ENCODE measurements at places on chromosomes 13 and 19.

DNA sequence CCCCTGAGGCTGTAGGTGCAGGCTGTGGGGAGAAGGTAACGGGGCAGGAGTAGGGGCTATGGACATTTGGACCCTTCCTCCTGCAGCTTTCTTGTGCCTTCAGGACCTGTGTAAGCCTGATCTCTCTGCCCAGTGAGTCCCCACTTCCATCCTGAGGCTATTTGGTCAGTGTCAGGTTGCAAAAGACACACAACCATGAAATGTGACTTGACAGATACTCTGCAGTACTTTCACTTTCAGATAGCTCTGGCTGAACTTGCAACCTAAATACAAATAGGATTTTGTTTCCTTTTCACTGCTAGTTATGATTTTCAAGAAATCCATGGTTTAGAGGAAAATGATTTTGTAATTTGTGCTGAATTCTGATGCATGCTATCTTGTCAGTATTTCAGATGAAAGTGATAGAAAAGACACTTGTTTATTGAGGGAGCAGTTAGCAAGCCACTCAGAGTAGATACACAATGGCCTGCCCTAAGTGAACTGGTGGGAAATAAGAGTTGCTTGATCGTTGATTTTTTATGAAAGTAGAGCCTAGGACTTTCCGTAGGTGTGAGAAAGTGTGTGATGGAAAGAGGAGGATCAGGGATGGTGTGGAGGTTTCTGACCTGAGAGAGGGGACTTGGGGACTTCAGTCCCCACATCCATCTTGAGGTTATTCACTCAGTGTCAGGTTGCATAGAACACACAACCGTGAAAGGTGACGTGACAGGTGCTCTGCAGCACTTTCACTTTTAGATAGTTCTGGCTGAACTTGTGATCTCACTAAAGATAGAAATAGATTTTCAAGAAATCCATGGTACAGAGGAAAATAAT is 18.1 kb upstream of the EID2 start:
- no peak for DNase-seq

DNA sequence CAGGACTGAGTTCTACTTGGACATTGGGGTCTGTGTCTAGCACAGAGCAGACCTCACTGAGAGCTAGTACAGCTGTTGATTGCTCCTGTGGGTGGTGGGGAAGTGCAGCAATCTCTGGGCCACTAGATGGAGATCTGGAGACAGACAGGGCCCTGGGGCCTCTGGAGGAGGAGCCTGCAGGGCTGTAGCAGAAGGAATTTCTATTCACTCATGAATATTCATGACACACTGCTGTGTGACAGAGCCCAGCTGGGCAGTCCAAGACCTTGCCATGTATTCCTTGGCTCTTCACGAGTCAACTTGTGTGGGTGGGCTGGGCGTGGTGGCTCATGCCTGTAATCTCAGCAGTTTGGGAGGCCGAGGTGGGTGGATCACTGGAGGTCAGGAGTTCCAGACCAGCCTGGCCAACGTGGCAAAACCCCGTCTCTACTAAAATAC is 37.5 kb downstream of the SUGP2 start:
- DNase-seq = no peak

DNA sequence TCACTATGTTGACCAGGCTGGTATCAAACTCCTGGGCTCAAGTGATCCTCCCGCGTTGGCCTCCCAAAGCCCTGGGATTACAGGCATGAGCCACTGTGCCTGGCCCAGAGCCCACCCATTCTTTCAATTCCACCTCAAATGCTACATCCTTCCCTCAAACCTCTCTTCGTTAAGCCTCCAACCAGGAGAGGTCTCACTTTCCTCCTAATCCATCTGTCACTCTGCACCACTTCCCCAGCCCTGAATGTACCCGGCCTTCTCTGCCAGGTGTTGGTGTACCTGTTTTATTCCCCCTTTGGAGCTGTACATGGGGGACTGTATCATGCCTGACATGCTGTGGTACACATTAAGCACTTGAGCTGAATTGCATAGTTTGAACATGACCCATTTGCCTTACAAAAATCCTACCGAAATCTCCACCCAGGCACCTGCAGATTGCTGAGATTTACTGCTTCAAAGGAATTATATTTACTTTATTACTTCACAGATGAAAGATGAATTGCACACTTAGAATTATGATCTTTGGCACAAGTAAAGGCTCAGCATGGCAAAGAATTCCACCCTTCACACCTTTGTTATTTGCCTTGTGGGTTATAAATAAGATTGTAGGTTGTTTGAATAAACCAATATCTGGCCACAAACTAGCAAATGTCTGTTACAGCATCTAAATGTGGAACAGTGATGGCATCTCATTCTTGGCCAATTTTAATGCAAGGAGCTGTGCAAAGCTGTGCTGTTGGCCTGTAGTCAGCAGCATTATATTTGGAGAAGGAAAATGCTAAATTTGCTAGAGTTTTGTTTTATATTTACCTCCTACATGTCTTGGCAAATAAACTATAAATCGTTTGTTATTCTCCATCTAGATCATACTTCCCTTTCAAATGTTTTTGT is 15.6 kb upstream of the WASF3 start:
- DNase-seq = no peak

- DNase-seq = no peak
Observed at GRCh38 chr13:20064128-20064527, 96.7 kb downstream of the GJA3 start.

DNA sequence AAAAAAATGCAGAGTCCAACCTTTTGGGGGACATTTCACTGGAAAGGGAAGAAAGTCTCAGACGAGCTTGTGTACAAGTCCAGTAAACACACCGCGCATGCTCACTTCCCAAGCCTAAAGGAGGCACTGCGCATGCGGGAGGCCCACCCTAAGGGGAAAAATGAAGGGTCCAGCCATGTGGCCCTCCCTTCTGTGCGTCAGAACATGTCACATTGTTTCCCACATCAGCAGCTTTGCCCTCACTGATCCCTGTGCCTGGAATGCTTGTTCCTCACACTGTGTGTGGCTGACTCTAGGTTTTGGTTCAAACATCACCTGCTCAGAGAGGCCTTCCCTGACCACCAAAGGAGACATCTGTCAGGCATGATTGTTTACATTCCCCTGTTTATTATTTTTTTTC is 4.4 kb downstream of the ELSPBP1 start:
- no peak for DNase-seq

DNA sequence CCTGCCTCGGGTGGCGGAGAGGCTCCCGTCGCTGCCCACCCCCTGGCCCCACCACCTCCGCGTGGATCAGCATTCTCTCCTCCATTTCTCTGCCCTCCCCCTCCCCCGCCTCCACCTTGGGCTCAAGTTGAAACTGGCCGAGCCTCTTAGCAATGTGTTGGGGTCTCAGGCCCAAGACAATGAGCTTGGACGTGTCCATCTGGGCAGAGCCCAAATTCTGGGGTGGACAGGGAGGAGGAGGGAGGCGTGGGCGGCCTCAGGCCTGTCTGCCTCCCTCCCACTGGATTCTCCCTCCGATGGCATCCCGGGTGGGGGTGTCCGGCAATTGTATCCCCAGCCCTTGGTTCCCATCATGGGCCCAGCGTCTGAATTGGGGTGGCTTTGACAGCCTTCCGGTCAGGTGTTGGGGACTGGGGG is 1.2 kb downstream of the CELF5 start:
- no peak for DNase-seq

Measured in activated CD8-positive, alpha-beta memory T cell treated with anti-CD3 and anti-CD28 coated beads for 1 hour (primary cell).